ENCODE measurements at places on chromosomes 2 and 18.

- DNase-seq = no peak
Observed at GRCh38 chr2:116747103-116747502, 1067.4 kb upstream of the DDX18 start.

DNA sequence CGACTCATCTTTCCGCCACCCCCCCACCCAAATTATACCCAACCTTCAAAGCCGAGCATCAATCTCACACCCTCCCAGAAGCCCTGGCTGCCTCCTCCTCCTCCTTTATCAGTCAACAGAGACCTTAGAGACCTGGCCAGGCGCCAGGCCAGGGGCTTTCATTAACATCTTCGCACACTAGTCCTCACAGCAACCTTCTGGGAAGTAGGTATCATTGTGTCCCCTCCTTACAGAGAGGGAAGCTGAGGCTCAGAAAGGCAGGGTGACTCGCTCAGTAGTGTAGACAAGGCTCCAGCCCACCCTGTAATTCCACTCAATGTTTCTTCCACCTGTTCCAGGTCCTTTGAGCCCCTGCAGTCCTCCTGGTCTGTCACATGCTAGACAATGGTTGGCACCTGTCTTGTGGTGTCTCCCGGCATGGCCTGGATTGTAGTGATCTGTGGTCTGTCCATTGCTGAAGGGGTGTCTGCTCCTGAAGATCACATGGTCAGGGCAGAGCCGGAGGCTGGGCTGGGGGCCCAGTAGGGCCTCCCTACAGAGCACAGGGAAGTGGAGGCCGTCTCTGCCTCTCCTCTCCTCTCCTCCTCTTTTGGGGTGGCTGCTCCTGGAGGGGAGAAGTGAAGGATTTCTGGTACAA is 36.0 kb downstream of the KLHL29 start:
- DNase-seq = no peak

DNA sequence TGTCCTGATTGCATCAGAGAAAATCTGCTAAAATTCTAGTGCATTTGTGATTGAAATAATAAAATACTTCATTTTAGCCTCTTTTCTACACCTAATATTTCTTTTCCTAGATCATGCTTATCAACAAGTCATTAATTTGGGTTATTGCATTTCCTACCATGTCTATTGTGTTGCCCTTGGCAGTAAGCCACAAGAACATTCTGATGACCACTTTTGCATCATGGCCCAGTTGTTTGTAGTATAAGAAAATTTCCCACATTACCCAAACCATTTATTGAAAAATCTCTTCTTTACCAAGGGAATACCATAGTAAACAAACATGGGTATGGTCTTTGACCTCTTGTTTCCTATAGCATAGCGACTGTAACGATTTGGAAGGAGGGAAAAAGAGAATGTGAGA is 76.3 kb downstream of the R3HDM1 start:
- no peak for DNase-seq

DNA sequence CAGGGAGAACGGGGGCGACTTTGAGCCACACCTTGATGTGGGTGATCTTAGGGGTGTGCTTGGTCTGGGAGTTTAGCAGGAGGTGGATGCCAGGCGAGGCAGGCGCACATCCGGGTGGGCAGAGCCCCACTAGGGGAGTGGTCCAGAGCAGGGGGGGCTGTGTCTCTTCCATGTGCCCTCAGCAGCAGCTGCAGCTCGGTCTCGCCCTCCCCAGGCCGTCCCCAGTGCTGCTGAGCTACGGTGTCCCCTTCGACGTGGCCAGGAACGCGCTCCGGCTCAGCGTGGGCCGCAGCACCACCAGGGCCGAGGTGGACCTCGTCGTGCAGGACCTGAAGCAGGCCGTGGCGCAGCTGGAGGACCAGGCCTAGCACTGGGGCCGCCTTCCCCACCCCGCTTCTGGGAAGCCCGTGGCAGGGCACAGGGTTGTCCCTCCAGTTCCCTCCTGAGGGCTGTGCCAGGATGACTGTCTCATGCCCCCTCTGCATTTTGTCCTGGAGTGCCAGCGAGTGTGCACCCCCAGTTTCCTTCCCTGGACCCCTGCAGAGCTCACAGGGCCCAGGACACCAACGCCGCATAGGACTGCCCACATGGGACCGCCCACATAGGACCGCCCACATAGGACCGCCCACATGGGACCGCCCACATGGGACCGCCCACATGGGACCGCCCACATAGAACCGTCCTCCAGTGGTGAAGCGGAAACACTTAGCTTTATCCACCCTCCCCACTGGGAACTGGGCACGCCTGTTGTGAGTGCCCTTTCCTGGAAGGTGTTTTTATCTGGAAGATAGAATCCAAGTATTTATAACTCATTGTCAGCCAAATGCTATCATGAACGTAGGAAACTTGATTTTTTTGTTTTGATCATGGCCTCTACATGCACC is 1.9 kb upstream of the ESPNL start:
- DNase-seq = peak; percentile 15

- DNase-seq = no peak
Observed at GRCh38 chr2:182726473-182726872, 10.4 kb downstream of the DNAJC10 start.

DNA sequence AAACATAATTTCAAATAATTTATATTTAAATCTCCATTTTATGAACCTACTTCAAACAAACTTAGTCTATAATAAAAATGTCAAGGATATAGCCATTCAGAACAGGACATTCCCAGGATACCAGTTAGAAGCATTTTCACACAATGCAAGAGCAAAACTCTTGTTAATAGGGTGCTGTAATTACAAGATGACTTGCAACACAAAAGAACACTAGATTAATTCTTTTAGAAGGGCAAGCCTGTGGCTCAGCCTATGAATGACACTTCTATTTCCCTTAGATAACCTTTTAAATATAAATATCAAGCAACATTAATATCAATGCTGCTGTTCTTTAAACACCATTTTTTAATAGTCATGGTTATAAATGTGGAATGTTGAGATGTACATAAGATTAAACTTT is 157.9 kb upstream of the SCN7A start:
- DNase-seq = no peak

- DNase-seq = no peak
Observed at GRCh38 chr2:17538844-17539554, 1.5 kb upstream of the VSNL1 start.

DNA sequence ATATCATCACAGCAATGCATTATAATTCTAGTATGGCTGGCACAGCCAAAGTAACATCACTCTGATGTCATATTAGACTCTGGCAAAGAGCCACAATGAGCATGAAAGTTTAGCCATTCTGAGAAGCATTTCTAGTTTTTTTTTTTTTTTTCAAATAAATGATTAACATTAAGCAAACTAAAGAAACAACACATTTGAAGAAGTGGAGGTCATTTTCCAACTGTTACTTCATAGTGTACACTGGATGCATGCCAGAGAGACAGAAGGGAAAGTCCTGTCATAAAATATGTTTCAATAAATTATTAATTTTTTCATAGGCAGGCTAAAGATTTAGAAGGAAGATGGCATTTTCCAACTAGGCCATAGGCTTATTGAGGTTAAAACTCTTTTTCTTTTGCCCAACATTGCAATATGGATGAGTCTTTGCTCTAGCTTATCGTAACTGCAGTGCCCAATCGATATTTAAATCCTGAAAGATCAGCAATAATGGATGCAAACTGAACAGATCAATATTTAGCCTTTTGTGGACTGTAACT is 1630.4 kb upstream of the ACVR2A start:
- DNase-seq = no peak

- DNase-seq = no peak
Observed at GRCh38 chr18:36298126-36298741, 721 bp downstream of the FHOD3 start.

DNA sequence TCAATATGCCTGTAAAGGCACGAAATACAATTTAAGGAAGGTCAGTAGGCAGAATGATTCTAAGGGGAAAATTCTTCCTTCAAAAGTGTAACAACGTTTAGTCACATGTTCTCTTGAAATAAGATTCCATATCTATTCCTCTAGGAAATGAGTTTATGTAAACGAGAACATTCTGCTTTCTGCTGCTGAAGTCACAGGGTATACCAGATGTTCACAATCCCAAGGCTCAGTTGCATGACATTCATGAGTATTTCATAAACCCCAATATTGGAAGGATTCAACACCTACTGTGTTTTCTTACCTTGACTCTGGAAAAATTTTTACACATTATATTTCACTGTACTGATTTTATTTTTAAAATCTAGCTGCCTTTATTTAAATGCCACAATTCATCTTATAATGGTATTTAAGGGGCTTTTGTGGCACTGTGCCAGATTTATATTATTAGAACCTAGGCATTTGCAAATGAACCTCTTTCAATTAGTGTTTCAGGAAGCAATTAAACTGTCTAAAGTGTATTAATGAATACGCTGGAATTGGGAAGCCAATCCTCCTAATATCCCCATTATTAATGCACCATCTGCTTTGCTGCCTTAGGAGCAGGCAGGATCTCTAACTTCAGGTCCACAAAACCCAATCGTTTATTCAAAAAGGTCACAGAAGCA is 542.6 kb upstream of the KLHL29 start:
- no peak for DNase-seq

GRCh38 chr2:55478610-55479304 is 40.8 kb upstream of the CFAP36 start:
- no peak for DNase-seq

GRCh38 chr2:73652348-73652747 is 10.1 kb upstream of the NAT8 start:
- DNase-seq = no peak

DNA sequence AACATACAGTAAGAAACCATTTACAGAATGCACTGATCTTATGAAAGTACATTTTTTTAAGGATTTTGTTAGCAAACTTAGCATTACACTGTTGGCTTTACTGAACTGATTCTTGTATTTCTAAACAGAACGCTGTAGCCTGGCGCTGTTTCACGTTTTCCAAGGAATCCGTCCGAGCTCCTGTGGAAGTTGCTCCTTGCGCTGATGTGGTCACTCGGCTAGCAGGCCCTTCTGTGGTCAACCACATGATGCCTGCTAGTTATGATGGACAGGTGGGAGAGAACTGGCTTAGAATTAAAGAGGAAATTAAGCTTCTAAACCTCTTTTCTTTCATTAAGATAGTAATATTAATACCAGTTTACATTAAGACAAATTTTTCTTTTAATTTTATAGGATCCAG is 76.8 kb downstream of the CEP192 start:
- DNase-seq = no peak

- no peak for DNase-seq
Observed at GRCh38 chr2:221779614-221780067, 207.5 kb upstream of the EPHA4 start.
